ENCODE measurements at places on chromosomes 6 and 20.
A peak's percentile ranks its signal among the peaks of the same experiment; 100 is the strongest.

GRCh38 chr20:10369723-10370090 lies 64.3 kb downstream of the MKKS start:
- no peak for DNase-seq

- no peak for DNase-seq
These were observed 10.7 kb downstream of the TRERF1 start for GRCh38 chr6:42440778-42441696.

- no peak for DNase-seq
These were observed 33.7 kb downstream of the NINL start for GRCh38 chr20:25551413-25552215.

DNA sequence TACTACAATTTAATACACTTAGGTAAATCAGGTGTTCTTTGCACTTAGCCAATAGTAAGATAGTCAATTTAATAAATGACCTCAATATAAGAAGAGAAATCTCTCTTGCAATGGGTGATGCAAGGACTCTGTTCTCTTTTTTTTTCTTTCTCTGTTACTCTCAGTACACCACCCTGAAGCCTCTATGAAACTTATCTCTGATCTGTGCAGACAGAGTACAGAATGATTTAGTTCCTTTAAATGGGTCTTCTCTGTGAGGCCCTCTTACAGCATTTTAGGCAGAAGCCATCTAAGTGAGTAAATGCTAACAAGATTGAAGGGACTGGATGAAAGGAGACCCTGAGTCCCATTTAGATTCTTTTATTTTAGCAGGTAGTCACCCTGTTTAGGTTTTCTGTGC lies 312.8 kb downstream of the RFPL4B start:
- DNase-seq = no peak

DNA sequence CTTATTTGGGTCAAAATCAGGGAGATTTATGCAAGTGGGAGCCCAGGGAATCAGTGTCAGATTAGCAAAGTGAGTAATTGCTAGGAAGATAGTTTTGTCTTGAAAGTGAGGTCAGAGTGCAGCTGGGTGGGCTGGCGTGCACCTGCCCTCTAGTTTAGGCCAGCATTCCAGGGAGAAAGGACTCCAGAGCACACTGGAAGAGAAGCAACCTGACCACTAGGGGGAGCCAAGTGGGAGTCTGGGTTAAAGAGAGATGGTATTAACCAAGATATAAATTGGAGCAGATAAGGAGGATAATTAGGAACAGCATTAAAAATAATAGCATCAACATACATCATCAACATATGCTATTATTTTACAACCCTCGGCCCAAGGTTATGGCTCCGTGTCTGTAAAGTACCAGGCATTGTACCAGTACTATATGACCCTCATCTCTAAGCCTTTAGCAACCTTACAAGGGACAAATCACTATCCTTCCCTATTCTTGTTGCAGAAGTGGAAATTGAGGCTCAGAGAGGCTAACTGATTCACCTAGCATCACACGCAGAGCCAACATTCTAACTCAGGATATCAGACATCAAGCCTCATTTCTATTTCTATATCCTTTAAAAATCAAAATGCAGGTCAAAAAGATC lies 57.8 kb downstream of the SLC2A10 start:
- DNase-seq = peak; percentile 14

GRCh38 chr6:41167173-41167963 lies 4.5 kb upstream of the TREM2 start:
- DNase-seq = no peak

GRCh38 chr6:82840571-82840970 lies 225.1 kb downstream of the UBE3D start:
- no peak for DNase-seq

Measured in CD4-positive, alpha-beta T cell treated with Interleukin-12 subunit alpha and Interleukin-12 subunit beta, for 1 hour (primary cell).